ENCODE measurements at places on chromosomes 2 and 18. TPM values are rescaled to one million over a fixed set of nuclear protein-coding genes. Genes with fewer than 3 reads are reported as not detected.

GRCh38 chr2:229344955-229345354 is 73.9 kb upstream of the PID1 start:
- DNase-seq = no peak

DNA sequence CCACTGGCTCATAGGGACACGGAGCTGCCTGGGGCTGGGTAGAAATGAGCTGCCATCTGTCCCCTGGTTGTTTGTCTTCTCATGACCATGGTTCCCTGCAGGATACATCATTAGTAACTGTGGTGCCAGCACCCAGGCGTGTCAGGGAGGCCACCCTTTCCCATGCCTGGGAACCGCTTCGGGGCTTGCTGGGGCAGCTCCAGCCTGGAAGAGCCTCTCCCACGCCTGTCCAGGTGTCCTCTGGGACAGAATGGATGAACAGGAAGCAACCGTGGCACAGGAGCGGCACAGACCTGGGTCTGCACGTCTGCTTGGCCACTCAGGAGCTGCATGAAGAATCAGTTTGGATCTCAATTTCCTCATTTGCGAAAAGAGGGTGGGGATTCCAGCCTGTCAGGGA is 34.8 kb downstream of the SDC1 start:
- no peak for DNase-seq

DNA sequence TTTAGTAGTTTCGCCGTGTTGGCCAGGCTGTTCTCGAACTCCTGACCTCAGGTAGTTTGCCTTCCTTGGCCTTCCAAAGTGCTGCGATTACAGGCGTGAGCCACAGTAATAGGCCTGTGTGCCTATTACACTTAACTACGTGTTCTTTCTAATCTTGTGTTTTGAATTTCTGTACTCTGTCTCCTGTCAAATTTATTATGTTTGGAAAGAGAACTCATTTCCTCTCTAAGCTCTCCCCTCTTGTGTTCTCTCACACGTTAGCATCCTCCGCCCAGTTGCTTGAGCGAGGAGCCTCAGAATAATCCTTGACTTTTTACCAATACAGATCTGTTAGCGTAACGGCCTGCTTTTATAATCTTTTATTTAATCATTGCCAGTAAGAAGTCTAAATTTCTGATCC is 3.7 kb downstream of the ATG16L1 start:
- DNase-seq = no peak

DNA sequence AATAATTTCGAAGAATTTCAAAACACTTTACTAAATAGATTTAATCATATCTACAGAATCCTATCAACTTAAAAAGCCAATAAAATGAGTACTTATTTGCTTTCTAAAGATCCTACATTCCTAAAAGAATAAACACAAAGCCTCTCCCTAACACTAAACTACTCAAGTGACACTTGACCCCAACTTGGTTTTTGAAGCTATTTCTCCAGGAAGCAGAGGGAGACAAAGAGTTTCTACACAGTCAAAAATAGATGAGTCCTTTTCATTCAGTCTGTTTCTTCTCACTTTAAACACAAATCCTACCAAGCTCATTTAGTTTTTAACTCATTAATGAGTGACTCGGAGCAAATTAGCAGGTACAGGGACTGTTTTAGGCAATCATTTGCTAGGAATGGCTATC is 2.1 kb downstream of the ATL2 start:
- DNase-seq = no peak

DNA sequence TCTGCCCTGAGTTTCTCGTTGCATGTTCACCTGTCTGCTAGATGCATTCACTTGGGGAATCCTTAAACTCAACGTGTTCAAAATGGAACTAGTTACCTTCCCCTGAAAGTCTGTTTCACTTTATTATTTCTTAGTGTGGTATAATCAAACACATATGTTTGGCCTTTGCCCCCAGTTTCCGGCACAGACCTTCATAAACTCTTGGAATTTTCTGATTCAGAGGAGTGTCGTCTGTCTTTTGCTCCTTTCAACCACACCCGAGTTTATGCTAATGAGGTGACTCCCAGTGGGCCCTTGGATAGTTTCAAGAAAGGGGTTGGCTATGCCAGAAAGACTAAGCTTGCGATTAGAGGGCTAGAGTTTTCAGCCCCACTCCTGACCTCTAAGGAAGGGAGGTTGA is 198.9 kb downstream of the CDCA7 start:
- no peak for DNase-seq

Gene REV1
- total RNA-seq = 46.7 TPM

Gene SERPINB13
- not detected for total RNA-seq

DNA sequence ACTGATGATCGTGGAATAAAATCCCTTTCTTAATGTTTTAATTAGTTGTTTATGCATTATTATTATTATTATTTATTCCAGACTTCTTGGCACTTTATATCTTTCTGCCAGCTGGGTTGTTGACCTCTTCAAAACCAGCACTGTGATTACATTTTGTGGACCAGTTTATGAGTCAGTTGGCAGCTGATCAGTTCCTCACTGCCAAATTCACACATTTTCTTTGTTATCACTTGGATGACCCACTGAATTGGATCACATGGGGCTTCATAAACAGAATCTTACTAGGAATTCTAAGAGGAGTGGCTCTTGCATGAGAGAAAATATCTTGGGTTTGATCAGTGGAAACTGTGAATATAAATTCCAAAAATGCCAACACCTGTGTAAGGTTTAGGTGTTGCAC is 321.8 kb upstream of the SPRED2 start:
- DNase-seq = no peak
